ENCODE measurements at places on chromosomes 4 and X.
A peak's percentile ranks its signal among the peaks of the same experiment; 100 is the strongest.

- no peak for DNase-seq
Measured at GRCh38 chr4:78131403-78131802, 74.3 kb downstream of the FRAS1 start.

GRCh38 chr4:80790152-80790551 is 240.4 kb upstream of the BMP3 start:
- DNase-seq: no peak

DNA sequence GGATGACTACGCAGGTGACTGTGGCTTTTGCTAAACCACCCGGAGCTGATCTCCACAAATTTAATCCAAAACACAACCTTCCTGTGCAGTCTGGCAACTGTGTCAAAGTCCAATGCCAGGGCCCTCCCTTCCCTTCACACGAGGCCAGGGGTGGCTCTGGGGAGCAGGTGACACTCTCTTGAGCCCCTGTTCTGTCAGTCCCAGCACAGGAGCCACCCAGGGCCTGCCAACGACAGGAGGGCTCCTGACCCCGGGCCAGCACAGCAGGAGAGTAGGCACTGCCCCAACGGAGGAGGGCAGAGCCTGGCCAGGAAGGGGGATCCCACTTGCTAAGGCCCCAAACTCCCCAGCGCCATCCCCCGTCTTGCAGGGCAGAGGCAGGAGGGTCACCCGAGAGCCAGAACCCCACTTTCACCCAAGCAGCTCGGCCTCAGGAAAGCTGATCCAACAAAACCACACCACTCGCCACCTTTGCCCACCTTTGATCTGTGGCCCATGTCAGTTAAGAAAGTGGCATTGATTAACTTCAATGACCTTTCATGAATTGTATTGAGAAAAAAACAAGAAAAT is 44.7 kb downstream of the FAM53A start:
- no peak for DNase-seq

DNA sequence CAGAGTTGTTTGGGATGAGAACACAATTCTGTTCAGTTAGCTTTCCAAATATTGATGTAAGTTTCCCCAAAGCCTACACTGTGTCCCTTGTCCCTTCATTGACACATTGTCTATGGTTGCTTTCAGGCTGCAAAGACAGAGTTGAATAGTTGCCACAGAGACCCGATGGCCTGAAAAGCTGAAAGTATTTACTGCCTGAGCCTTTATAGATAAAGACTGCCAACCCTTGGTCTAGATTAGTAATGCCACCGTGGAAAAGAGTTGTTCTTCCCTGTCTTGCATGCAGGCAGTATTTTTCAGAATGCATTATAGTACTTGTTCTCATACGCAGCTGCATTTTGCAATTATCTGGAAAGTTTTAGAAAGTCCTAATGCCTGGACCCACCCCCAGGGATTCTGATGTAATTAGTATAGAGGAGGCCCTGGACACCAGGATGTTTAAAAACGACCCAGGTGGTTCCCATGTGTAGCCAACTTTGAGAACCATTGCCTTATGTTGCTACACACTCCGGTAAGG is 180.8 kb downstream of the FRMPD4 start:
- DNase-seq: no peak

DNA sequence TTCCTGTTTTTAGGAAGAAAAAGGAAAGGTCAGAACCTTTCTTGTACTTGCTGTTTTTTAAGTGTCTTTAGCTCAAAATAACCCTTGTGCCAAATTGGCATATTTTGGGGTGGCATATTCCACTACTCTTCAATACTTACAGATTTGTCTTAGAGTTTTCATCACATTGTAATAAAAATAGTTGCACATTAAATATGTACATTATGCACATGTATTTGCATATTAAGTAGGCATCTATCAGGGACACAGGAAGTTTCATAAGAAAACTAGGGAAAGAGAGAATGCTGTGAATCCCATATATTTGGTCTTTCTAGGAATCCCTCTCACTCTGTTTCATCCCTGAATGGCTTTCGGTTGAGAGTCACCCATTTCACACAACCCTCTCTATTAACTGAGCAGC is 139.6 kb downstream of the LARP7 start:
- DNase-seq: no peak

- DNase-seq: no peak
Measured at GRCh38 chr4:37664696-37665095, 21.5 kb downstream of the RELL1 start.

- peak; percentile 39 for DNase-seq
Measured at GRCh38 chr4:38805530-38806145, 1.0 kb upstream of the TLR1 start.

Measured in activated CD4-positive, alpha-beta memory T cell treated with anti-CD3 and anti-CD28 coated beads, Interleukin-2, amount 10 ng/mL, durations not matched to agents 7 days and 5 days (primary cell).